ENCODE measurements at places on chromosomes 5 and 9. TPM values are rescaled to one million over a fixed set of nuclear protein-coding genes. Genes with fewer than 3 reads are reported as not detected.

The CTNND2 gene
- 0.52 TPM for total RNA-seq

The FSD1L gene
- 8.9 TPM for total RNA-seq

The ANKRD34B gene
- under 0.01 TPM for total RNA-seq

The FBXW11 gene
- total RNA-seq: 60.5 TPM

The KIF20A gene
- total RNA-seq: 8.9 TPM

The KCNN2 gene
- total RNA-seq: 16.2 TPM

The HTR4 gene
- total RNA-seq: not detected

The PCDHGA3 gene
- 2.1 TPM for total RNA-seq

The ATP10B gene
- under 0.01 TPM for total RNA-seq

The BTNL9 gene
- total RNA-seq: 9.9 TPM

The OCLN gene
- total RNA-seq: 0.52 TPM

The IL13 gene
- total RNA-seq: not detected

The FBP1 gene
- total RNA-seq: not detected

The SLC26A2 gene
- total RNA-seq: 14.6 TPM

The LHX3 gene
- total RNA-seq: not detected

The MARCOL gene
- not detected for total RNA-seq

The PCDHB9 gene
- 1.0 TPM for total RNA-seq
